Hippocampal formation (tissue), 2 donors: ENCODE measurements at places on chromosomes 2 and 18.

DNA sequence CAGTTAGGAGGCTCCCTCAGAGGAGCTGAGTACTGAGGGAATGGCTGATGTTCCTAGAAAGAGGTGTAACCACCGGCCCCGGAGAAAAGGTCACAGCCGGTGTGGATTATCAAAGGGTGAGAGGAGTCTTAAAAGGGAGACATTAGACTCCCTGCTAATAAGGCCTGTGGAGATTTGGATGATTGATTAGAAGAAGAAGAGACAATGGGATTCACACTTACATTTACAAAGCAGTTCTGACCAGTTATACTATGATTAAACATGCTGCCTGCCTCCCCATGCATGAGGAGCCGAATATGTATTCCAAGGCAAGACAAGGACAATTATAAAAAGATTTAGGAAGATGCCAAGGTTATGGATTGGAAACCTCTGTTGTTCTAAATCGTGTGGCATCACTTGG is 302.4 kb downstream of the SLC4A3 start:
- no peak for DNase-seq

DNA sequence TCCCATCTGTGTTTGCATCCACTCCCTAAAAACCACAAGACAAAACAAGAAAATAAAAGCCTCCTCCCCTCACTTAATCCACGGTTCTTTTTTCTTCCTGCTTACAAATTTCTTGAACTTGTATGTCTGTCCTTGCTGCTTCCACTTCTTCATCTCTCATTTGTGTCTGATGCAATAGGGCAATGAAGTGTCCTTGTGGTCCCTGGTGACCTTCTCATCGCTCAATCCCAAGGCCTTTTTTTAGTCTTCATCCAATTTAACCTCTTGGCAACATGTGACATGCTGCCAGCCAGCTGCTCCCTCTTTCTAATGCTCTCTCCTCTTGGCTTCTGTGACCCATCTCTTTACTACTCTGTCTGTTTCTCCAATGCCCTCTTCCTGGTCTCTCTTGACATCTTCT is 87.6 kb downstream of the SEMA4F start:
- no peak for DNase-seq

- DNase-seq, result no peak
Observed at GRCh38 chr2:9524291-9524690, 31.3 kb downstream of the ADAM17 start.

GRCh38 chr18:49517483-49517882 is 30.4 kb upstream of the C18orf32 start:
- no peak for DNase-seq

DNA sequence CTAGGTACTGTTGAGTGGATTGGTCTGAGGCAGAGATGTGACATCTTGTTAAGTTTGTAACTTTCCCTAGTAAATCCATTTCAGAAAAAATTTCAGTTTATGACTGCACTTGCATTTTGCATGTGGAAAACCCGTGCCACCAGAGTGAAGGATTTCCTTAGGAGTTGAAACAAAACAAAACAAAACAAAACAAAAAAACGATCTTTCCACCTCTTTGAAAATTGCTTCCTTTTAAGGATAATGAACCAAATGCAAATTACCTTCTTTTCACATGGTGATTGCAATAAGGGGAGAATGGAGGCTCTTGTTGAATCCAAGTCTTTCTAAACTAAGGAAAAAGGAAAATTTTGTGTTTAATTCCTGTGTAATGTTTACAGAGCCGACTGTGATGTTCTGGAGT is 43.2 kb downstream of the PHLPP1 start:
- no peak for DNase-seq

DNA sequence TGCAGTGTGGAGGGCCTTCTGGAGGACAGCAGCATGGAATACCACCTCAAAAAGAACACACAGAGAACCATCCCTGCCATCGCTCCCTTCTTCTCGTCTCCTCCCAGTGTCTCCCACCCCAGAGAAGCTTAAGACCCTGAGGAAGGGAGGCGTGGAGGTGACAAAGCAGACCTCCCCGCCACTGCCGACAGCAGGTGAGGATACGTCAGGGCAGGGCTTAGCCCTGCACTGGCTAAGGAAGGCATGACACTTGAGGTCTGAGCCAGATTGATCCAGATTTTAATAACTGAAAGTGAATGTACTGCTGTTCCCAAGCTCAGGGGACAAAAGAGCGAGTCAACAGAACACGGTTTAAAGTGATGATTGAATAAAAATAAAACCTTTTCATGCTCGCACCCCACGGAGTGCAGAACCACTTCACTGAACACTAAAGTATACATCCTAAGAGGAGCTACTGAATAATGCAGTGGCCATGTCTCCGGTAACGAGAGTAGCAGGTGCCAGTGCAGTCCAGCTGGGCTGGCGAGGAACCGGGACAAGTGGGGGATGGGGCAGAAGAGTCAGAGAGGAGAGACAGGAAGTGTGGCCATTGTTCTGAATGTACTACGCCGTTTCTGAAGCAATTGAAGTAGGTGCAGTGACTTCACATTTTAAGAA is 391.0 kb downstream of the CDH2 start:
- no peak for DNase-seq

DNA sequence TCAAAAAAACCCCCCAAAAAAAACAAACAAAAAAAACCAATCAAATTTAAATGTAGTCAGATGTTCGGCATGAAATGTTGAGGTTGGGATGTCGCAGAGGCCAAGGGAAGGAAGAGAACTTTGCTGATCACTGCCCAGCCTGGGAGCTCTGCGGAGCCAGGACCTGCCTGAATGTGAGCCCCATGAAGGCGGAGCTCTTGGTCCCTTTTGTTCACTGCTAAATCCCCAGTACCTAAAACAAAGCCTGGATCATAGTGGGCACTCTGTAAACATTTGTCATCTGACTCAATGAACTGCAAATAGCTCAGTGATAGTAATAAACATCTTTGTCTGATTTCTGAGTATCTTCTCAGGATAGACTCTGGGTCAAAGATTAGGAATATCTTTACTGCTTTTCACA is 64.0 kb downstream of the NGEF start:
- DNase-seq, result no peak

- no peak for DNase-seq
Observed at GRCh38 chr2:136130045-136130444, 12.1 kb upstream of the CXCR4 start.

GRCh38 chr2:155517362-155517761 is 815.2 kb downstream of the NR4A2 start:
- DNase-seq, result no peak

DNA sequence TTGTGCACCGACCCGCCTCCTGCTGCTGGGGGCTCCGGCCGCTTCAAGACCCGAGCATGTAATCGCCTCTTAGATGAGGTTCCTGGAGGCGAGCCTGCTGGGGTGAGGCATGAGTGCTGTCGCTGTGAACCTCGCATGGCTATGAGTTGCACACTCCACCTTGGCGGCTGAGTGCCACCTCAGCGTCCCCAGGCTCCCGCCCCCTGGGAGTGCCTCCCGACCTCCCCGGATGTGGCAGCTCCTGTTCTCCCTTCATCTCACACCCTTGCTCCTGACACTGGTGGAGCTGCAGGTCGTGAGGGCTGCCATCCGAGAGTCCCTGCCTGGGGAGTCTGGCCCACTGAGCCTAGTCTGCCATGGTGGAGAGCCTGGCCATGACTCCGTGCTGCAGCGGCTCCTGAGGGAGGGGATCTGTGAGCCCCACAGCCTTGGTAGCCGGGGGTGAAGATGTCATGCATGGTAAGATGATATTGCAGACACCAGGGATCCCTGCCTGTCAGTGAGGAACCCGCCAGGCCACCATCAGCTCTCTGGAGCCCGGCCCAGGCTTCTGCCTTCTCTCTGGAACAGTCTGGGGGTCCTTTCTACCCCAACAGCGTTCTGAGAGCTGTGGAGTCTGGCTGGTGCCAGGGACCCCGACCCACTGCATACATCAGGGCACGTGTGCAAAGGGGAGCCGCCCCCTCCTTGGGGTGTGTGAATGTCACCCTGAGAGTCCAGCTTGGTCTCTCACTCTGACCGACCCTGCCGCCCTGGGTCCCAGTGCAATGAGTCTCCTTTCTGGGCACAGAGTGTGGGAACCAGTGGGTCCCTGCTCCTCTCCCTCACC is 61.6 kb upstream of the HS6ST1 start:
- no peak for DNase-seq

GRCh38 chr2:121736140-121736461 is 574 bp downstream of the NIFK start:
- no peak for DNase-seq

GRCh38 chr18:43888598-43888997 is 611.3 kb upstream of the SYT4 start:
- DNase-seq, result no peak

DNA sequence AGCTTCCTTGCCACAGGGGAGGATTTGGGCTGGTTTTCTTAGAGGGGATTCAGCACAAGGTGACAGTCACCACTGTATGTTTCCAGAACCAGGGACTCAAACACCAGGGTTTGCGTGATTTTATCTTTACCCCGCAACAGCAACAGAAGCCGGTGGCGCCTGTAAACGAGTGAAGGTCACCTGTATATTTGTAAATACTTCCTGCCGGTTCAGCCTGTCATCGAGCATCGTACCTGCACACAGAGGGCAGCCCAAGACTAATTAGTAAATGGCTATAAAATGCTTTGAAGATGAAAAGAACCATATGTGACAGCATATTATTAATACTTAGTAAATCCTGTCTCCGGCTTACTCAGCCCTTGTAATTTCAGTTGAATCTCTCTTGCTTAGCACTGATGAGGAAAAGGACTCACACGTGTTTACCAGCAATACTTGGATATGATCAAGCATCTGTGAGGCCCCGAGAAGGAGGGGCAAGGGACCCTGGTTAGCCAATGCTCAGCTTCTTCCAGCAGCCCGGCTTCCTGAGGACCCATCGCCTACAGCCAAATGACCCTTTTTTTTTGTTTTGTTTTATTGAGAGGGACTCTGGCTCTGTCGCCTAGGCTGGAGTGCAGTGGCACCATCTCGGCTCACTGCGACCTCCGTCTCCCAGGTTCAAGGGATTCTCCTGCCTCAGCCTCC is 51.3 kb upstream of the FOSL2 start:
- no peak for DNase-seq

DNA sequence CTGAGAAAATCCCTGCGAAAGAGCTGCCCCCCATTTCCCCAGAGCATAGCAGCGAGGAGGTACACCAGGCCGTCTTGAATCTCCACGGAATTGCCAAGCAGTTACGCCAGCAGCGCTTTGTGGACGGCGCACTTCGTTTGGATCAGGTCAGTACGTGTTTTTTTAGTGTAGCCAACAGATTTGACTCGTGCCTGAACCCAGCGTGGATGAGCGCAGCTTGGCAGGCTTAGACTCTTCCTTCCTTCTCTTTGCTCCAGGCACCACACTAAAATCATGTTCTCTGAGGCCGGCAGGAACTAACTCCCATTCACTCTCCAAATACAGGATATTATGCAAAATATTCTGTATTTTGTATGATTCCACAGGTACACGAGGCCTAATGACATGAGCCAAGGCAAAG is 115.3 kb upstream of the ALPP start:
- DNase-seq, result no peak

- DNase-seq, result no peak
Observed at GRCh38 chr2:151009437-151010175, 252.1 kb downstream of the RBM43 start.

DNA sequence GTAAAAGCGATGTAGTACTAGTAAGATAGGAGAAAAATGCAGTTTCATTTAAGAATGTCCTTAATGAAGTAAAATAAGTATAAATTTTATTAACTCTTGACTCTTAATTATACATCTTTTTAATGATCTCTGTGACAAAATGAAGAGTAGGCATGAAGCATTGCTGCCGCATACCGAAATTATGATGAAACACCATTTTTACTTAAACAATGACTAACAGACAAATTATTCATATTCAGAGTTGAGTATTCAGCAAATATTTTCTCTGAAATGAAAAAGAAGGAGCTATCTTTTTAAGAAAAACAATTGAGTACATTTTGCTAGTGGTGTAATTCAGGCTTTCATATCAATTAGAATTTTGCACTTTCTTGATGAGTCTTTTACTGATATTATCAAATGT is 150.6 kb upstream of the DOCK10 start:
- DNase-seq, result no peak

- DNase-seq, result no peak
Observed at GRCh38 chr2:15764683-15765011, 173.0 kb downstream of the DDX1 start.

GRCh38 chr2:160670618-160671017 is 177.0 kb upstream of the RBMS1 start:
- DNase-seq, result no peak

- DNase-seq, result no peak
Observed at GRCh38 chr2:222944552-222944951, 83.7 kb downstream of the ACSL3 start.

DNA sequence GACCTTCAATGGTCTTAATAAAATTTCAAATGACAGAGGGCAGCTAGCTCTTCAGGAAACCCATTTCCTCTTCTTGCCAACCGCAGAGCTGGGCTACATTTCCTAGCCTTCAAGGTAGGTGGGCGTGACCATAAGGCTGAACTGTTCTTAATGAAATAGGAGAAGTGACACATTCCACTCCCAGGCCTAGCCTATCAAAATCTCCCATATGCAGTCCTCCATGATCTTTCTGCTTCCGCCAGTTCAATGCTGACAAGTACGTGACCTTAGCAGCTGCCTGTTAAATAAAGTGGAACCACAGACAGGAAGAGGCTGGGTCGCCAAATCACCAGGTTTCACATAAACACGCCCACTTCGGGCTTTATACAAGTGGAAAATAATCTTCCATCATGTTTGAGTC is 13.2 kb downstream of the SERPINE2 start:
- DNase-seq, result no peak

DNA sequence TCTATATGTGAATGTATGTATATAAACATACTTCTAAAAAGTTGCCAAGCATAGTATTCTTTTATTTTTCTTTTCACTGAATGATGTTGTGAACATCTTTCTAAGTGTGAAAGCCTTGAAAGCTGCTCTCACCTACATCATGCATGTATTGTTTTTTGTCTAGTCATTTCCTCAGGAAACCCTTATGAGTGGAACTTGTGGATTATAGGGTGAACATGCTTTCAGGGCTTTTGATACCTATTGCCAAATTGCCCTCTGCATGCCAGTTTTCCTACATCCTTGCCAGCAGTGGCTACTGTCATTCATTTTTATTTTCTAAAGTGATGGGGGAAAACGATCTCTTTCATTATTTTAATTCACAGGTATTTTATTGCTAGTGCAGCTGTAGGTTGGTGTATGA is 78.3 kb downstream of the ADAM23 start:
- DNase-seq, result no peak
